ENCODE measurements at places on chromosomes 5 and 9.

DNA sequence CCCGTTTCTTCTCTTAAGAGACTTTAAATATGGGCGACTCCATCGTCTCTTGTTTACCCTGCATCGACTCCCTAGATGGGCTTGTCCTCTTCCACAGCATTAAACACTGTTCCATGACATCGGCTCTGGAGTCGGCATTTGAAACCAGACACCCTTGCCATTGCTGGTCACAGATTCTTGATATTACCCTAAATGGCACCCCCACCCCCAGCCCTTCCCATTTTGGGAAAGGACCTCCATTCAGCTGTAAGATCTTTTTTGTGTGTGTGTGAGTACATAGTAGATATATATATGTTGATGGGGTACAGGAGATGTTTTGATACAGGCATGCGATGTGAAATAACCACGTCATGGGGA lies 51.1 kb upstream of the SH3PXD2B start:
- DNase-seq = no peak

DNA sequence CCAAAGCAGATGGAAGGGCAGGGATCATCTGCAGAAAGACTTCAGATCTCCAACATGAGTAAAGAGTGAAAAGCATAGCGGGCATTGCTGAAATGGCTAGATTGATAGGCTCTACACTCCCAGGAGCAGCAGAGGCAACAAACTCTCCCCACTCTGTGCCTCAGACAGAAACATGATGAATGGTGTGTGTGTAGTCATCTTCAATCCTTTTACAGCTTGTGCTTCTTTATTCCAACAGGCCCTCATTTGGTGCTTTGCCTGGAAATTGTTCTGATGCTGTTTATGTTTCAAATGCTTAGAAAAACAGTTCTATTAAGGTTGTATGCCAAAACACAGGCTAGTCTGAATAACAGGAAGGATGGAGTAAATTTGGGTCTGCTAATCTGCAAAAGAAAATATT lies 176.2 kb downstream of the DMRTA1 start:
- no peak for DNase-seq

GRCh38 chr5:162410365-162410764 lies 342.8 kb downstream of the GABRG2 start:
- no peak for DNase-seq

- DNase-seq = no peak
These were observed 66.1 kb downstream of the PAX5 start for GRCh38 chr9:36967997-36968396.

DNA sequence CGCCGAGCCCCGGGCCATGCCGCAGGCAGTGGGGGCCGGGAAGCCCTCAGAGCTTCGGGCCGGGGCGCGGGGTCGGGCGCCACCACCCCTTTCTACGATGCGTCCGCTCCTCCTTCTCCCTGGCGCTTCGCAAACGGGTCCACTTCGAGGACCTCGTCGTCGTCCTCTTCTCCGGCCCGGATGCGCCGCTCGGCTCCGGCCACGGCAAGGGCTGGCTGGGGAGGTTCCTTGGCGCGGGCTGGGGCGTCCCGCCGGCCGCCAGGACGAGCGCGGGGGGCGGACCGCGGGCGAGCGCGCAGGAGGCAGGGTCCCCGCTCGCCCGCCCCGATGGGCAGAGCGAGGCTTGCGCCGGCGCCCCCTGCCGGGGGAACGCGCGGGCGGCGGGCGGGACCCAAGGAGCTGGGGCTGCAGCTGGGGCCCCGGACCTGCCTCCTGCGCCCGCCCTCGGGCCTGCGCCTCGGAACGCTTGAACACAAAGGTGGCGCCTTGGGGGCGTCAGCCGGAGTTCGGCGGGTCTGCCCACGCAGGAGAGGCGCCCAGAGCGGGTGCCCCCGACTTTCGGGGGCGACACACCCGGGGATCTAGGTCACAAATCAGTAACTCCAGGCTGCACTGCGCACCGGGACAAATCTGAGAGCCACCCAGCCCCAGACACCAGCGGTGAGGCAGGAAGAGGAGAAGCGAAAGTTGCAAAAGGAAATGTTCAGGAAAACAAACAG lies at the start of gene ROR2:
Gene ROR2 (minus strand): TSS at position 283 of the 719 bp plus-strand sequence.
- DNase-seq = peak; percentile 94

- DNase-seq = no peak
These were observed 25.8 kb downstream of the C5 start for GRCh38 chr9:121024237-121024636.

GRCh38 chr5:143209881-143210395 lies 193.5 kb downstream of the NR3C1 start:
- no peak for DNase-seq

GRCh38 chr5:59782856-59783255 lies 110.7 kb downstream of the PDE4D start:
- DNase-seq = no peak
